B cell (primary cell): ENCODE measurements at places on chromosomes 2 and 18. TPM values are rescaled to one million over a fixed set of nuclear protein-coding genes. Genes with fewer than 3 reads are reported as not detected.

GRCh38 chr18:62289047-62289446, 36.1 kb upstream of the TNFRSF11A start:
- no peak overlapping the region for H3K27ac ChIP-seq
- peaks cover 32% of the 10 kb centered on the region for H3K36me3 ChIP-seq
- no peaks in the 10 kb centered on the region for H3K27me3 ChIP-seq
- no peak overlapping the region for H3K4me3 ChIP-seq
- H3K4me1 ChIP-seq = peaks cover 20% of the 10 kb centered on the region

DNA sequence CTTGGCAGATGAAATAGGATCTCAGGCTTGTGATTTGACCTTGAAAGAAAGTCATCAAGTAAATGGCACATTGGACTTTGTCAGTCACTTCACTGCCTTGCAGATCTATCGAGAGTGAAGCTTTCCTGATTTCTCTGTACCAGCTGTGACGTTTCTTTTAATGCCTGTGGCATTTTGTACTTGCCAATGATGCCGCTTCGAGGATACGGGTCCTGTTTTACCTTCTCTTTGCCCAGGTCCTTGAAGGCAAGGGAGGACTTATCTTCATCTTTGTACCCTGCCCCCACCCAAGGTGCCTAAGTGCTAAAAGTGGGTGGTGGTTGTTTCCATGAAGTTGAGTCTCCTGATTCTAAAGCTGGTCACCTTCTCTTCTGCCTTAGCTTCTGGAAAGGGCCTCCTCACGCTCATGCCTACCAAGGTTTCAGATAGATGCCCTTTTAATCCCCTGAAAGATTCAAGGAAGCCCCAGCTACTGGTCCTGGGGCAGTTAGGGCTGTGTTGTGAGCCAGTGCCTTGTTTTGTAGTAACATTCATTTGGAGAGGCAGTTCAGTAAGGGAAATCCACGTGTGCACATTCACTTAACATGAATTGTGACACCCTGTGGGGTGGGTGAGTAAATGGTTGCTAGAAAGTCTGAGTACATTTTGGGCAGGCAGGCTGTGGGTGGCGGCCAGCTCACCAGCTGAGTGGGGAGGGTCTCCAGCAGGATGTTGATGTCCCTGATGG, 6.1 kb downstream of the LBH start:
- H3K27ac ChIP-seq = peak overlapping the region; percentile 94
- H3K27me3 ChIP-seq = no peaks in the 10 kb centered on the region
- no peak overlapping the region for H3K4me3 ChIP-seq

NUP35 gene
- total RNA-seq = 21.9 and 26.0 TPM in 2 replicates

GRCh38 chr2:239108459-239108858, 260.6 kb downstream of the TWIST2 start:
- H3K4me3 ChIP-seq = no peak overlapping the region
- H3K27ac ChIP-seq = no peak overlapping the region
- no peak for DNase-seq
- H3K27me3 ChIP-seq = no peaks in the 10 kb centered on the region
- H3K36me3 ChIP-seq = no peaks in the 10 kb centered on the region

DNA sequence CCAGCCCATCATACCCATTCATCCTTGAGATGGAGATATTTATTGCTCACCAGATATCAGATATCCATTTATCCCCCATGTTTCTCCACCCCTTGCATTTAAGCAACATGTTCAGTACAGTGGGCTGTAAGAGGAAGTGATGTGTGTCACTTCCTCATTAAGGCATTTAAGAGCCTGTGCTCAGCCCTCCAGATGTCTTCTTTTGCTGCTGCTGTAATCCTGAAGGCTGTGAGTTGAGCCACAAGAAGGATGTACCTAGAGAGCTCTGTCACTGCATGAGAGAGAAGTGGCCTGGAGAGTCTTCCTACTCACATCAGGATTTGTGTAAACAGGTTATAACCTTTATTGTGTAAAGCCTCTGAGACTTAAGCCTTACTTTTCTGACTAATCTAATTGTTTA, 151.8 kb upstream of the UNC80 start:
- no peak overlapping the region for H3K27ac ChIP-seq
- DNase-seq = peak; percentile 50
- H3K4me3 ChIP-seq = no peak overlapping the region
- no peaks in the 10 kb centered on the region for H3K36me3 ChIP-seq
- H3K27me3 ChIP-seq = no peaks in the 10 kb centered on the region

CPO gene
- total RNA-seq = not detected in 2 replicates

DNA sequence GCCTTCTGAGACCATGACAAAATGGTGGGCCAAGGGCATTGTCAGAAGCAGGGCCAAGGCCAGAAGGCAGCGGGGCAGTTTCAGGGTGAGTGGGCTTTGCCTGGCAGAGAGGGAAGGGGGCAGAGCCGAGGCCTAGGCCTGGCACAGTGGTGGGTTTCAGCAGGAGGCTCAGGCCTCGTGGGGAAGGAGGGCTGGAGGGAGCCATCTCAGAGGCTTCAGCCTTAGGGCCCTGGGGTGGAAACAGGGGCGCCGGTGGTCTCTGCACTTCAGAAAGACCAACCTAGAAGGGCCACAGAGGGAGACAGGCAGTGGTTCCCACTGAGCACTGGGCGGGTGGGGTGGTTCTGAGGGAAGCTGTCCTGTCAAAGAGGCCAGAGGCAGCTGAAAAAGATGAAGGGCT, 58.0 kb upstream of the SMAD7 start:
- DNase-seq = no peak
- no peaks in the 10 kb centered on the region for H3K27me3 ChIP-seq
- H3K4me3 ChIP-seq = no peak overlapping the region
- H3K36me3 ChIP-seq = no peaks in the 10 kb centered on the region
- no peak overlapping the region for H3K27ac ChIP-seq
- H3K4me1 ChIP-seq = no peaks in the 10 kb centered on the region

GRCh38 chr2:30113617-30114293, 33.1 kb upstream of the YPEL5 start:
- H3K4me3 ChIP-seq = no peak overlapping the region
- no peak for DNase-seq
- no peak overlapping the region for H3K27ac ChIP-seq
- H3K4me1 ChIP-seq = no peaks in the 10 kb centered on the region
- H3K36me3 ChIP-seq = no peaks in the 10 kb centered on the region
- H3K27me3 ChIP-seq = no peaks in the 10 kb centered on the region

DNA sequence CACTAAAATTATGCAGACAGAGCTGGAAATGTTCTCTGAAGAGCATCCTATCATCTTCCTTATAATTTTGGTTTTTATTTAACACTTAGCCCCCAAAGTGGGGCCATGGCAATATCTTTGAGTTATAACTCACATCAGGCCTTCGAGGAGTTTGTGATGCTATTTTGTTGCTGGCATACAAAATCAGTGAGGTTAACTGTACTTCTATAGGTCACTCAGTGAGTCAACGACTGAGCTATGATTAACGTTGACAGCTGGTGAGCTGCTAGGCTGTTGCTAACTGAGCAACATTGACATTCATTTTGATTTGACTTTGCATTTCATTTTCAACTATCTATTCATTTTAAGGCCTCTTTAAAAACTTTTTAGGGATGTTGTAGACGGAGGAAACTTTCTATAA, 50.0 kb downstream of the GPD2 start:
- H3K4me1 ChIP-seq = no peaks in the 10 kb centered on the region
- no peaks in the 10 kb centered on the region for H3K27me3 ChIP-seq
- H3K36me3 ChIP-seq = no peaks in the 10 kb centered on the region

- DNase-seq = no peak
- H3K36me3 ChIP-seq = no peaks in the 10 kb centered on the region
- H3K27me3 ChIP-seq = no peaks in the 10 kb centered on the region
These were observed 145.2 kb upstream of the TPO start for GRCh38 chr2:1268034-1268433.

DNA sequence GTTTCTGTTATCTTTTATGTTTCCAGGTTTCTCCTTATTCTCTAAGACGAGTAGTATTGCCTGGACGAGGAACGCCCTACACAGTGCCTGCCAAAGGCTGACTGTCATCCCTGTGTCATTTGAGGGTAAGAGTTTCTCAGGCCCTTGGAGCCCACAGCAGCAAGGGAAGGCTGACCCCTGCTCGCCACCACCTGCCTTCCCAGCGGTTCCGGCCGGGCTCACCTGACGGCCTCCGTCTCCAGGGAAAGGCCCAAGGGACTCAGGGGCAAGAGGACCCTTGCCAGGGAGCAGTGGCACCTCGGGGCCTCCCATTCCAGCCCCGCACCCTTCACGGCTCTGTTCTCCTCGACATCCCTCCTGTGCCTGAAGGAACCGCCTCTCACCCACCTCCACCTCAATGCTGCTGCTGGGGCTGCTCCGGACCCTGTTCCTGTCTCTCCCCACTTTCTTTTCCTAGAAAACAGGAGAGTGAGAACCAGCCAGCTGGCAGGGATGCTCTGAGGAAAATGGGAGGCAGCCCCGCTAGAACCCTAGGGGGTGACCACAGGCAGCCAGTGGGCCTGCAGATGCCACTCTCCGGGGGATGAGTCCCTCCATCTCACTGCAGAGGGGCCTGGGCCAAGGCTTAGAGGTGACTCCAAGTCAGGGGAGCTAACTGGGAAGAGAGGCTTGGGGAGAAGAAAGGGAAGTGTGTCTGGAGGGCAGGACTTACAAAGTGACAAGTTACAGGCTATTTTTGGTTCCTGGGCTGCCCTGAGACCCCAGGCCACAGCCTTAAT, 1.9 kb downstream of the LIMS2 start:
- H3K4me3 ChIP-seq = no peak overlapping the region
- H3K27ac ChIP-seq = no peak overlapping the region
- no peak for DNase-seq
- no peaks in the 10 kb centered on the region for H3K36me3 ChIP-seq
- H3K27me3 ChIP-seq = peaks cover 36% of the 10 kb centered on the region

SPTBN1 gene
- total RNA-seq = 144 and 145 TPM in 2 replicates

- no peaks in the 10 kb centered on the region for H3K36me3 ChIP-seq
- DNase-seq = no peak
These were observed 31.5 kb upstream of the PDIA6 start for GRCh38 chr2:10844097-10844496.

- no peaks in the 10 kb centered on the region for H3K27me3 ChIP-seq
- H3K4me1 ChIP-seq = no peaks in the 10 kb centered on the region
- H3K4me3 ChIP-seq = no peak overlapping the region
- no peaks in the 10 kb centered on the region for H3K36me3 ChIP-seq
- no peak for DNase-seq
- H3K27ac ChIP-seq = no peak overlapping the region
These were observed 42.9 kb downstream of the MMADHC start for GRCh38 chr2:149544692-149545091.

FLACC1 gene
- 5.0 and 5.1 TPM in 2 replicates for total RNA-seq

DNA sequence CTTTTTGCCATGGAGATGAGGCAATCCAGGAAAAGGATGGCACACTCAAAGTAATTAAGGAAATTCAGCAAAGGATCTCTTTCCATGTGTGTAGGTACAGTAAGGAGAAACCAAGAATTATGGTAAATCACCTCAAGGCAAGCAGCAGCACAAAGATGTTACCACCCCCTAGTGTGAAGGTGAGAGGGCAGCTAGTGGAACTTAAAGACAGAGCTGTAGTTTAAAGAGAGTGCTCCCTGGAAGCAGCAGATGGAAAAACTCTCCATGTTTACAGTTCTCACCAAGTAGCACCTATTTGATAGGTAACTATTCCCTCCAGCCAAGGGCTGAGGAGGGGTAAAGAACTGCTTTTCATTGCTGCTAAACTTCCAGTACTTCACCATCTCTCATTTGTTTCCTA, 860.4 kb upstream of the CRIM1 start:
- no peak for DNase-seq
- no peaks in the 10 kb centered on the region for H3K27me3 ChIP-seq
- H3K36me3 ChIP-seq = no peaks in the 10 kb centered on the region
- no peak overlapping the region for H3K4me3 ChIP-seq
- no peak overlapping the region for H3K27ac ChIP-seq

GRCh38 chr18:56373601-56374000, 264.8 kb downstream of the TXNL1 start:
- H3K4me1 ChIP-seq = no peaks in the 10 kb centered on the region
- DNase-seq = no peak
- no peaks in the 10 kb centered on the region for H3K36me3 ChIP-seq
- no peak overlapping the region for H3K27ac ChIP-seq
- H3K4me3 ChIP-seq = no peak overlapping the region

CTDP1 gene
- 33.3 and 37.4 TPM in 2 replicates for total RNA-seq

DNA sequence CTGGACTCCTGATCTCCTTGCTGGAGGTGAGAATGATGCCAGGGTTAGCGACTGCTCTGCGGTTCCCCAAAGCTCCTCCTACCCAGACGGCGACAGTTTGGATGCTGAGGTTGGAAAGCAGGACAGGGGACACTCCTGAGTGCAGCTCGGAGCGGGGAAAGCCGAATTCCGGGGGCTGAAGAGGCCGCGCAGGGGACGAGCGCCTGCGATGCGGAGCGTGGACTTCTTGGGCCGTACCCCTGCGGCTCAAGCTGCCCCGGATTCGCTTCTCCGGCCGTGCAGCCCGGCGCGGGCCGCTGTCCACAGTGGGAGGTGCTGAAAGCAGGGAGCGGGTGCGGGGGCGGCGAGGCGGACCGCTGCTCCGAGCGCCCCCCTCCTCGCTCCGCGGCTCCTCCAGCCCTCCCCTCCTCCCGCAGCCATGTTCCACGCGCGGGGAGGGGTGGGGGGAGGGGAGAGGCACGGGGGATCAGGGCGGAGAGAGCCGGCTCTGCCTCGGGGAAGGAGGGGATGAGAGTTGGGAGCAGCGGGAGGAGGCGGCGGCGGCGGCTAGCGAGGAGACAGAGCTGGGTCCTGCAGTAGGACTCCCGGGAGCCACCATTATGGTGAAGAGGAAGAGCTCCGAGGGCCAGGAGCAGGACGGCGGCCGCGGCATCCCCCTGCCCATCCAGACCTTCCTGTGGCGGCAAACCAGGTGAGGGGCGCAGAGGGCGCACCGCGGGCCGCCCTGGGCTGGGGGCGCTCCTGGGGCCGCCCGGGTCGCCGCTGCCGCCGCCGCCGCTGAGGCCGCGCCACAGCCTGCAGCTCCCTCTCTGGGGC, at the start of gene UNC80:
Gene UNC80 (plus strand): TSS at position 359 of the 816 bp plus-strand sequence. CDS start 241 bp downstream, at position 600.
- no peak within 1 kb of the TSS for H3K4me3 ChIP-seq
- no peaks in the 10 kb centered on the region for H3K36me3 ChIP-seq
- H3K4me1 ChIP-seq = no peaks in the 10 kb centered on the region
- H3K27ac ChIP-seq = no peak within 1 kb of the TSS

DNA sequence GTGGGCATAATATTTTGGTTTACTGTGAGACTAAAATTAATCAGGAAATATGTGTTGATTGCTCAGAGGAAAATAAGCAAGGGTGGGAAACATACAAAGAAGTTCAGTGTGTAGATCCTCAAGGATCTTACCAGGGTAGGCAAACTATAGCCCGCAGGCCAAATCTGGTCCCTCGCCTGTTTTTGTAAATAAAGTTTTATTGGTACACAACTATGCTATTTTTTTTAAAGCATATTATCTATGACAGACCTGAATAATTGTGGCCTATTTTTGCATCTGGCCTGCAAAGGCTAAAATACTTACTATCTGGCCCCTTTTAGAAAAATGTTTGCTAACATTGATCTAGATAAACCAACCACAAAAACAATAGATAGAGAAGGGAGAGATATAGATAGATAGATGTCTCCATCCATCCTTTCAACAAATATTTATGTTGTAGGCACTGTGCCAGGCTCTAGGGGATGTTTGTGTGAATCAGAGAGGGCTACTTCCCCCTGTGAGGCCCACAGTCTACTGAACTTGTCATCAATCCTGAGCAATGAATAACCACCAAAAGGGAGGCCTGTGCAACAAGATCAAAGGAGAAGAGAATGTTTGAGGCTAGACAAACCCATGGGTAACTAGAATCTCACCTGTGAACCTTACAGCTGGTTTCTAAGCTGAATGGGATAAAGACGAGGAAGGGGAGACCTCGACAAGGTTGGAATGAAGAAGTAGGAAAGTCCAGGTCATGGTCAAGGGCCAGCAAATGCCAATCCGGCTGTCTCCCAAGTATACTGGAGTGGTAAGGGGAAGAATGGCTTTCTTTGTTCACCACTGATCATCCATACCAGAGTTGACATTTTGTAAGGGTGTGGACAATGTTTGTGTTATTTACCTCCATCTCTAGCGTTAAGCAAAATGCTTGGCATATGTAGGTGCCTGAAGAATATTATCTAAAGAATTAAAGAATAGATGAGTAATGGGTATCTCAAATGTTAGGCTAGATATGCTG, 23.6 kb downstream of the ALPK2 start:
- H3K4me1 ChIP-seq = peaks cover 18% of the 10 kb centered on the region
- no peak overlapping the region for H3K4me3 ChIP-seq
- no peak overlapping the region for H3K27ac ChIP-seq
- H3K27me3 ChIP-seq = no peaks in the 10 kb centered on the region
- no peak for DNase-seq
